Ovary (tissue), 10 donors: ENCODE measurements at places on chromosomes 1 and 21.

- no peak for DNase-seq
Measured at GRCh38 chr1:243264717-243265116, 8.9 kb downstream of the SDCCAG8 start.

DNA sequence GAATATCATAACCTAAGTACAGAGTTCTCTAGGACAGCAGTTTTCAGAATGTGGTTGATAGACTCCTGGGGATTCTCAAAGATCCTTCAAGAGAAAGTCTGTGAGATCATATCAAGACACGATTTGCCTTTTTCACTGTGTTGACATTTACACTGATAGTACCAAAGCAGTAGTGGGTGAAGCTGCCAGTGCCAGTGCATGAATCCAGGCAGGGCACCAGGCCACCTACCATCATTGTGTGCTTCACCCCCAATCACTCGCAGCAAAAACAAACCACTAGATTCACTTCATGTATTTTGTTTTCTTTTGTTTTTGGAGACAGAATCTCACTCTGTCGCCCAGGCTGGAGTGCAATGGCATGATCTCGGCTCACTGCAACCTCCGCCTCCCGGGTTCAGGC, 23.9 kb downstream of the DNAJC16 start:
- DNase-seq, result no peak

- DNase-seq, result no peak
Measured at GRCh38 chr1:58864654-58865053, 80.8 kb upstream of the JUN start.

GRCh38 chr1:59092126-59092525, 204.8 kb upstream of the FGGY start:
- no peak for DNase-seq

DNA sequence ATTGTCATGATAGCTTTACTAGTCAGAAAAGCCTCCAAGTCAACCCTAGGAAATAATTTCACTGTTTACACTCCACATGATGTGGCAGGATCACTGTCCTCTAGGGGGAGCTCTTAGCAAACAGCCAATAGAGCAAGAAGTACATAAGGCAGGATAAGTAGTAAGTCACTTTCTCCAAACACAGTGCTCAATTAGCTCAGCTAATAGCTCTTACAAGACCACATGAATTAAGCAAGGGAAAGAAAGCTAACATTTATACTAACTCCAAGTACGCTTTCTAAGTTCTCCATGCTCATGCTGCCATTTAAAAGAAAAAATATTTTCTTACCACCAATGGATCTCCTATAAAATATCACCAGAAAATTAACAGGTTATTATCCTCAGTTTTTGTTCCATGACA, 66.9 kb upstream of the LRIF1 start:
- DNase-seq, result no peak

DNA sequence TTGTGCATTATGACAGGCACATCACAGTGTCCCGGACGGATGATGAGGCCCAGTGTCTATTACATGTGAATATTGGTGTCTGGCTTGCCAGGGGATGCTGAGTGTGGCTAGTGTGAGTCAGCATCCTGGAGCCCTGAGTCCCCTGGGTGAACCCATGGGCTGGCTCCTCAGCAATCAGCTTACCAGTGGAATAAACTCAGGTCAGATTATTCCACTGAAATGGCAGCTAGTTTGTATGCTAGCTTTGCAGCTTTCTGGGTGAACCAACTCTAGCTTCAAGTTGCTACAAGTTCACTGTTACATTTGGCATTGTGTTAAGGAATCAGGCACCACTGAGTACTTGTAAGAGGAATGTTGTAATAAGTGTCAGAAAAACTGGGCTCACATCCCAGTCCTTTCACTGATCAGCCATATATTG, 23.9 kb upstream of the RPTN start:
- DNase-seq, result no peak

DNA sequence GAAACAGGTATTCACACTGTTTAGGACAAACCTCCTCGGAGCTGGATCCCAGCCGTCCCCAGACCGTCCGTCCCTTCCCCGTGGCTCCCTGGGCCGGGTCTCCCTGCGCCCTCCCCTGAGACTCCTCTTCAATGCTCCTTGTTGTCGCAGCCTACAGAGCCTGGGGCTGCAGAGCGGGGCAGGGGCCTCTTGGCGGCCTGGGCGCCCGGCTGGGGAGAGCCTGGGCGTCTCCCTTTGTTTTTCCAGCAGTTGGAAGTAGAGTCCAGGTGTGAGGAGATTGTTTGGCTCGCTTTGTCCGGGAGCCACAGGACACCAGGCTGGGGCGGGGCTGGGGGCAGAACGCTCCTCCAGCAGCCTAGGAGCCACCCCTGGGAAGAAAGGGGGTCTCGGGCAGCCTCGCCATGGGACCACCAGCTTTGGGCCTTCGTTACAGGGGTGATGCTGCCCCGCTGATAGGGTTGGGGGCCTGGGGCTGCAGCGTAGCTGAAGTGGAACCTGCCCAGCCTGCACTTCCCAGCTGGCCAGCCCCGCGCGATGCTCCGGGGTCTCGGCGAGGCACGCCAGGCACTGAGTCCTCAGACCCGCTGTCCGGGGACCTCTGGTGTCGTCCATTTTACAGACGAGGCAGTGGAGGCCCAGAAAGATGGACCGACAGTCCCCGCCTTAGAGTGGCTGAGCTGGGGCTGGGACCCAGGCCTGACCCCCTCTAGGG, 66.9 kb downstream of the PRDM16 start:
- no peak for DNase-seq

GRCh38 chr1:103191327-103191726, 83.0 kb upstream of the COL11A1 start:
- DNase-seq, result no peak

DNA sequence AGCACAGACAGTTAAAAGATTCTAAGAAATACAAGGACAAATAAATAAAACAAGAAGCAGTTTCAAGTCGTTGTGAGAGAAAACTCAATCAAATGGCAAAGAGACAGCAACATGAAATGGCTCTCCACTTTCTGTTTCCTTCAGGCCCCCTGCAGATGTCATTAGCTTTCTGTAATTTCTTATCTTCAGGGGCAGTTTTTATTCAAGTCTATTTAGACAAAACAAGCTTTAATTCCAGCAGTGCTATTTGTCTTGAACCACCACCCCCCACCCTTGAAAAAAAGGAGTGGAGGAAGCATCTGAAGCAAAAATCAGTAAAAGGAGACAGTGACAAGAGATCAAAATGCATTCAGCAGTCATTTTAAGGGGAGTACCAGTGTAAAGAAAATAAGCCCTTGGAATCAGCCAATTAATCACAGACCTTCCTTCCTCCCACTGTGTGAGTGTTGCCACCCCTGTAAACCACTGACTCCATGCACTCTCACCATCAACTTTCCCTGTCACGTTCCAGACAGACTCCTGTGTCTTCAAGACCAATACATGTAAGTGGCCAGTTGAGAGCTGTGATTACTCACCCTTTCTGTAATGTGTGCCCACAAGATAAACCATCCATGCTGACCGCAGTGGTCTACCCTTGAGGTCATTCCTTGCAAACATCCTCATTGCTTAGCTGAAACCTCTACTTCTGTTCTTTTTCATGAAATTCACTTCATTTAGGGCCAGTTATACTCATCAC, 136.1 kb upstream of the HOOK1 start:
- DNase-seq, result no peak
